ENCODE measurements at places on chromosomes 7 and 10.

- DNase-seq: no peak
Observed at GRCh38 chr7:27808626-27809025, 68.7 kb downstream of the TAX1BP1 start.

GRCh38 chr7:70153933-70154332 is 555.7 kb downstream of the AUTS2 start:
- no peak for DNase-seq

- no peak for DNase-seq
Observed at GRCh38 chr7:100683659-100684533, 10.2 kb downstream of the GIGYF1 start.

GRCh38 chr10:128932071-128932820 is 534.8 kb upstream of the MGMT start:
- no peak for DNase-seq

DNA sequence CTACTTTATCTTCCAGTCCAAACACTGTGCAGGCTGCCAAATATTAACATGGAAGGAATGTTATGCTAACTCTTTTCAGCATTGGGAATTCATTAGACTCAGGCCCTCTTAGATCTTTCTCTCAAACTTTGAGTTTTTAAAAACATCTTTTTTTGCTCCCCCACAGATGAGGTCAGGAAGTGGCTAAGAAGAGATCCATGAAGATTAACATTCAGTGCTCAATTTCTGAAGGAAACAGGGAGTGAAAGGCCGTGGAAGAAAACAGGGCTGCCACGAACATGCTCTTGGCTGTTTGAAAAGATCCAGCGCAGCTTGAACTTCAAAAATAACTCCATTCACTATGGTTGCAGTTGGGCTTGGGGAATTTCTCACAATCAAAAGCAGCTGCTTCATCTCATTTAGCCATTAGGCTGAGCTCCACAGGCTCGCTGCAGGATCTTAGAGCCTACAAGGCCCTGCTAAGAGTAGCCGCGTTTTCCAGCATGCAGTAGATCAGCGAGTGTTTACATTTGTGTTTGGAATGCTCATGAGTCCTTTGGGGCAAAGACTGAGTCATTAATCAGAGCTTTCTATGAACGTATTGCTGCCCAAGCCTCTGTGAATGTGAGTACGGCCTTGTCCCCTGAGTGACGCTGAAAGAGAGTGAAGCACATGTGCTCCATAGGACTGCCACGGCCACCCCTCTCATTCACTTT is 41.2 kb upstream of the TNS3 start:
- no peak for DNase-seq

- DNase-seq: no peak
Observed at GRCh38 chr7:116356333-116356965, 143.1 kb upstream of the CAV2 start.

DNA sequence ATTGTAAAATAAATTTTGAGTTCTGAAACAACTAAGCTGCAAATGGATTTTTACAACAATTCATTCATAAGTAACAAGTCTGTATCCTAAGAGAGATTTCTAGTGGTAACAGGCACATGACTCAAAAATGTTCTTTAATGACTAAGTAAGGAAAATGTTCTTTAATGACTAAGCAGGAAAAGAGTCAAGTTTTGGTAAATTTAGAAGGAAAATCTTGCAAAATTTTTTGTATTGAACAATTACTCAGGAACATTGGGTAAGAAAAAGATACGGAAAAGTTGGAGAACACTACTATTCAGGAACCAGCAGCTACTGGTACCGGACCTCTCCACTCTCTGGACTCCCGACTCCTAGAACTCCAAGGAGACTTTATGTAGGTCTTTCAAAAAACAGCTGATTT is 33.5 kb downstream of the HYCC1 start:
- no peak for DNase-seq

GRCh38 chr7:116836048-116836447 is 26.3 kb upstream of the CAPZA2 start:
- DNase-seq: no peak
